D721Med (cell line): ENCODE measurements at places on chromosomes 1 and 21.

DNA sequence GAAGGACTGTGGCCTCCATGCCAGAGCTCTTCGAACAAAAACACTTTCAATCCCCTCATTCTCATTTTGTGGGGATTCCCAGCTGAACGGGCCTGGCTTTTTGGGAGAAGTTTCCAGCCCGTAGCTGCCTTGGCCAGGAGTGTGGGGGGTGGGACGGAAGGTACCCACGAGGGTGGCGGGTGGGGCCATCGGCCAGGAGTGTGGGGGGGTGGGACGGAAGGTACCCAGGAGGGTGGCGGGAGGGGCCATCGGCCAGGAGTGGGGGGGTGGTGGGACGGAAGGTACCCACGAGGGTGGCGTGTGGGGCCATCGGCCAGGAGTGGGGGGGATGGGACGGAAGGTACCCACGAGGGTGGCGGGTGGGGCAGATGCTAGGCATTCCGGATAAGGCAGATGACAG lies 71.7 kb upstream of the ZBTB18 start:
- no peak for DNase-seq

GRCh38 chr1:37850352-37850955 lies 8.9 kb downstream of the MTF1 start:
- no peak for DNase-seq

DNA sequence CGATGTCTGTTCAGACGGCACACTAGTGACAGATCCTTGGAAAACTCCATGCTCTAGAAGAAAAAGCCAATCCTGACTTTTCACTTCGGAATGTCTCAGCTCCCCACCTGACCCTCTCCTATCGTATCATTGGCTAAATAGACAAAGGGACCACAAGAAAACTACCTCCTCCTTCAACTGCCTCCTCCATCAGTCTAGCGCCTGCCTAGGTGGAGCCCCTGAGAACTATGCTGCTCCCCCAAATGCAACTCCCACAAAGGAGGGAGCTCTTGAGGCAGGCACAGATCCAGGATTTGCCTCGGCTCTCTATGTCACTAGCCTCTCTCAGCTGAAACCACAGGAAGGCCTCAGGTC lies 148.4 kb downstream of the TOMM20 start:
- no peak for DNase-seq

- no peak for DNase-seq
Measured at GRCh38 chr1:212491454-212491853, 58.7 kb downstream of the NENF start.

- DNase-seq, result no peak
Measured at GRCh38 chr1:103441342-103441741, 84.2 kb upstream of the RNPC3 start.

- no peak for DNase-seq
Measured at GRCh38 chr1:55305735-55306134, 90.6 kb upstream of the USP24 start.

- DNase-seq, result no peak
Measured at GRCh38 chr1:47745715-47746609, 251.2 kb downstream of the TRABD2B start.

GRCh38 chr1:32127409-32128198 lies 19.7 kb downstream of the KPNA6 start:
- no peak for DNase-seq

GRCh38 chr1:48681476-48682305 lies 95.0 kb downstream of the BEND5 start:
- DNase-seq, result no peak

DNA sequence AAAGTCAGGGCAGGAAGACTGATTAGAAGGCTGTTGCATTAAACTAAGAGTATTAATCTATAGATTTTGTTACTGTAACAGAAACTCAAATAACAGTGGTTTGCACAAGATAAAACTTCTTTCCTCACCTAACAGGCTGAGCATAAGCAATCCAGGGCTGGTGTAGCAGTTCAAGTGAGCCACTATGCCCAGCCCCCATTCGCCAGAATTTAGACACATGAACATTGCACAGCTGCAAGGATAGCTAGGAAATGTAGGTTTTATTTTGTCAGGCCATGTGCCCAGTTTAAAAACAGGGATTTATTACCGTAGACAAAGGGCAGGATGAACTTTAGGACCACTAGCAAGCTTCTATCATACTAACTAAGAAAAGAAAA lies 19.5 kb upstream of the DOCK7 start:
- DNase-seq, result no peak

- DNase-seq, result no peak
Measured at GRCh38 chr1:19934336-19934735, 10.9 kb upstream of the PLA2G2E start.

GRCh38 chr1:53210352-53210751 lies 10.1 kb downstream of the CZIB start:
- no peak for DNase-seq

DNA sequence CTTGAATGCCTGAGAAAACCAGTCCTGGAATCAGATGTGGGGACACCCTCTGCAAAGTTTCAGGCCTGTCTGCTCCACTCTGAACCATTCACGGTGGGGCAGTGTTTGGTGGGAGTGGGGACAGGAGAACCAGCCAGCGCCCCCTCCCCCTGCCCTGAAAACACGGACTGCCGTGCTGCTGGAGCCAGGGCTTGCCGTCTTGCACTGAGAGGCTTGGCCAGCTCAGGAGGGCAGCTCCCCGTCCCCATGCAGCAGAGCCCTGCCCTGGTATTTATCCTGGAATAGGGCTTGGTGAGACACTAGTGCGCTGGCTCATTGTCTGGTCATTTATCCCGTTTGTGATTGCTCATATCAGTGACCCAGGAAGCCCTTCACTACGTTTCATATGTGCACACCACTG lies 3.9 kb downstream of the S100B start:
- no peak for DNase-seq

GRCh38 chr1:117567976-117568375 lies 37.9 kb upstream of the TENT5C start:
- no peak for DNase-seq

DNA sequence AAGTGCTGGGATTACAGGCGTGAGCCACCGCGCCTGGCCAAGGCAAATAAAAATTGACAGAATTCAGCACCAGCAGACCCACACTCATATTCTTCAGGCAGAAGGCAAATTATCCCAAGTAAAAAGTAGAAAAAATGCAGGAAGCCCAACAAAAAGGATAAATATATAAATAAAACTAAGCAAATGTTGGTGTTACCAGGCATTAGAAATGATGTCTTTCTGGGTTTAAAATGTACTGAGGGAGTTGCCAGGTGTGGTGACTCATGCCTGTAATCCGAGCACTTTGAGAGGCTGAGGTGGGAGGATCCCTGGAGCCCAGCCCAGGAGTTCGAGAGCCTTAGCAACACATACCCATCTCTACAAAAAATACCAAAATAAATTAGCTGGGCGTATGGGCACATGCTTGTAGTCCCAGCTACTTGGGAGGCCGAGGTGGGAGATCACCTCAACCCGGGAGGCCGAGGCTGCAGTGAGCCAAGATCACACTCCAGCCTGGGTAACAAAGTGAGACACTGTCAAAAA lies 6.3 kb downstream of the INTS11 start:
- no peak for DNase-seq

DNA sequence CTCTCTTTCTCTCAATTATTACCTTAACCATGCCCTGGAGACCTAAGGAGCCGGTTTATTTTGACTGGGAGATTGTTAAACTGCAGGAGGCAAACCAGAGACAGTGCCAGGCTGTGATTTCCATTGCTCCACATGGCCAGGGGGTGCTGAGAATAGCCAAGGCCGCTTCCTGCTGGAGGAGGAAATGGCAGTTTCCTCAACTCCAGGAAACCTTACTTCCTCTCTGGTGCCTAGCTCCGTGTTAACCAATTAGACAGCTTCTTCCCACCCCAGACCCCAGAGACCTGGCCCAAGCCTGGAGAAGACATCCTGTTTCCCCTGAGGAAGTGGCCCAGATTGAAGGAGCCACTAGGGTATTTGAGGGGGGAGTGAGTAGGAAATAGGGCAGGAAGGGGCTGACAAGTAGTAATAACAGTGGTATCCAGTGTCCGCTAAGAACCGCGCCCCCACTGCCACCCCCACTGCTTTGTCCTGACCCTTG lies 161.2 kb downstream of the PLPP3 start:
- no peak for DNase-seq

DNA sequence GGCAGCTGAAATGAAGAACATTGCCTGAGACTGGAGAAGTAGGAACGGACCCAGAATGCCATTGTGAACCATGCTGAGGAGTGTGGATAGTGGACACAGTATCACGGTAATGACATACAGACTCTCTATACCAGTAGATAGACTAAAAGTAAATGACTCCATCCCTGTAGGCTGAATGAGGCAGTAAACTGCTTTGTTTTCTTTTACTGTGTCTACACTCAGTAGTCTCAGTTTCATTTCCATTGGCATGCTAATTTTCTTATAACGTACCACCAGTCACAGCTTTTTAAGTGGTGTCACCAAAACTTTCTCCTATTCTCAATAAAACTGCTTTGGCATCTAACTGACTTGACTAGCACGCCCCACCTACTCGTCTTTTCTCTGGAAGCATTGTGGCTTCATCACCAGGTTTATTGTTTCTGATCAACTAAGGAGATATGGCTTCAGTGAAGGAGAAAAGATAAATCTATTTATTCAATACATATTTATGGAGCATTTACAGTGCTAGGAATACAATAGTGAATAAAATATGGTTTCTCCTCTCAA lies 8.4 kb upstream of the ZNF697 start:
- no peak for DNase-seq

GRCh38 chr1:56120021-56120420 lies 459.3 kb downstream of the PLPP3 start:
- DNase-seq, result no peak

DNA sequence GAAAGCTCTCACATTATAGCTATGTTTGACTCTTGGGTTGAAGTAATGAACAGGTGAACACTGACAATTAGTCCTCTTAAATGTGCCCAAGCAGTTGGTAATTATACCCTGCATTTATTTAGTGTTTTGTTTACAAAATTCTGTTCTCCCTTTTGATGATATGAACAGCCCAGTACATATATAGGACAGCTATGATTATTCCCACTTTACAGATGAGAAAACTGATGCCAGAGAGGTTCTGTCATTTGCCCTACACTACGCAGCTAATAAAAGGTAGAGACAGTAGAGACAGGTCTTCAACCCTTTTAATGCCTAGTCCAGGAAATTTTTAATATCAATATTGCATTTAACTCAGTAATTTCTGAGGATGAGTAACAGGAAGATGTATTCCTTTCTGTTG lies 46.1 kb upstream of the DNAJC6 start:
- DNase-seq, result no peak

DNA sequence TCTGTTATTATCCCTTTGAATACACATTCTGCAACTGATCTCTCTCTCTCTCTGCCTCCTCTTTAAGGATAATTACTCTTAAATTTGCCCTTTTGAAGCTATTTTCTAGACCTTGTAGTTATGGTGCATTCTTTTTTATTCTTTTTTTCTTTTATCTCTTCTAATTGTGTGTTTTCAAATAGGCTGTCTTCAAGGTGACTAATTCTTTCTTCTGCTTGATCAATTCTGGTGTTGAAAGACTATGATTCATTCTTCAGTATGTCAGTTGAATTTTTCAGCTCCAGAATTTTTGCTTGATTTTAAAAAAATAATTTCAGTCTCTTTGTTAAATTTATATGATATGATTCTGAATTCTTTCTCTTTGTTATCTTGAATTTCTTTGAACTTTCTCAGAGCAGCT lies 95.6 kb upstream of the GPR52 start:
- no peak for DNase-seq

DNA sequence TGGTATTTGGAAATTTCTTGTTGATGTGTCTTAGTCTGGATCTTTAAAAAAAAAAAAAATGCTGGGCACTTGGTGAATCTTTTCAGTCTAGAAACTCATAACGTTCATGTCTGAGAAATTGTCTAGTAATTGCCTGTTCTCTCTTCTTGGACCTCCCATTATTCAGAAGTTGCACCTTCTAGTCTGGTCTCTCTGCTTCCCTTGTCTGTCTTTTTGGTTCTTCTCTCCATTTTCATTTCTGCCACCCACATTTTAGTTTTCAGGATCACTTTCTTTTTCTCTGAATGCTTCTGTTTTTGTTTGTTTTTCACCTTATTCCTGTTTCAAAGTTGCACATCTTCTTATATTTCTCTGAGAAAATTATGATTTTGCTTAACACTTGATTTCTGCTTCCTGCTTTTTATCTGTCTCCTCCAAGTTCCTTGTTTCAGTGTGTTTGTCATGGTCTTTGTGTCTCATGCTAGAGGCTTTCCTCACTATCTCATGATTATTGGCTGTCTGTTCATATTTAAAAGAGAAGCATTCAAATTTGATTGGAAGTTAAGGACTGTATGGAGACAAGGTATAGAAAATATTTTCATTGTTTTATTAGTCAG lies 21.3 kb downstream of the BACE2 start:
- DNase-seq, result no peak

DNA sequence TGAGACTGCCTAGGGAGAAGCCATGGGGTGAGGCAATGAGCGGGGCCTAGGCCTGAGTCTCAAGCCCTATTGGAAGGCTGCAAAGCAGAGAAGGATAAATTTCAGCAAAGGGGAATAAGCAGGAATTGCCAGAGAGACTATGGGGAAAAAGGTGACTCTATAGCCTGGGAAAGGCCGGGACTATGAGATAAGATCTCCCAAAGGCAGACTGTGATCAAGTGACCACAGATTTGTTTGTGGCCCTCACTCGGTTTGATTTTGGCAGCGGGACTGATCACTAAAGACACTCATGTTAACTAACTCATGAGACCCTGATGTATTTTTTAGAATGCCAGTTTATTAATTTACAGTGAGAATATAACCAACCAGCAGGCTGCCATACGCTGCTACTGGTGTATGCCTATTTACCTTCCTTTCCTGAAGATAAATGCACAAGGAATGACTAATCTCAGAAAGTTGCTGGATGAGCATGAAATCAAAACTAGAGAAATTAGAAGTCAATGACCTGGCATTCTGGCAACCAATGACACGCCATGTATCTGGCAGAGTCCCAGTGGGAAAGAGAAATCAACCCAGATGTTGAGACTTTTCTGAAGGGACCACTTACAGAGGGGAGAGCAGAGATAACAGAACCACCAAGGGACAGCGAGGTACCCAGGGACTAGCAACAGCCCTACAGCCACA lies 4.3 kb downstream of the HSF2BP start:
- no peak for DNase-seq

DNA sequence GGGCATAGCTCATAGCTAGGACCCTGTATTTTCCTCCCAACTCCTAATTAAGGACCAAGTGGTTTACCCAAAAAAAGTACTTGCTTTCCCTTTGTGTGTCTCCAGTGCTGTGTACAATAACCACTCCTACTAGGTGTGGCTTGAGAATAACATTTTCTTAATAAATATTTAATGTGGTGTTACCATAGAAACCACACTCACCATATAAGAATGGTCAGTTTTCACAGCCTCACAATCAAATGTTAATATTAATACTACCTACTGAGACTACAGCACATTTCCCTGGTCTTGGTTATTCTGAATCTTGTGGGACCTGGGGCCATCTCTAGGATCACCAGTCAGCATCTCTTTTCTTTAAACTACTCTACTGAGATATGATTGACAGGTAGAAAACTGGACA lies 83.5 kb upstream of the BCAR3 start:
- no peak for DNase-seq

- DNase-seq, result no peak
Measured at GRCh38 chr1:226943156-226943555, 3.1 kb downstream of the COQ8A start.

DNA sequence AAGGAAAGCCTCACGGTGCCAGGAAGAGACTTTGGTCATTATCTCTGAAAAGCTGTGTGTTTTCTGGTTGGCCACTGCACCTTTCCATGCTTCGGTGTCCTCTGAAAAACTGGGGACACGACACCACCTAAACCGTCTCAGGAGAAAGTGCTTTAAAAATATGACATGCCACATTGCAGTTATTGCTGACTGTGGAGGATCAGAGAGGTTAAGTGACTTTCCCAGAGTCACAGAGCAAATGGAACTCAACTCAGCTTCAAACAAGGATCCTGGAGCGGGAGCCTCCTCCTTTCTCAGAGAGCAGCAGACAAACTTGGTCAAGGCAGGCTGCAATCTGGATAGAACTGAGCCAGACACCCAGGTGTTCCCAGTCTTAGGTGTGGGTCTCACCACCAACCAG lies 13.8 kb downstream of the MYOM3 start:
- DNase-seq, result no peak
